Activated CD4-positive, alpha-beta T cell treated with anti-CD3 and anti-CD28 coated beads for 24 hours (primary cell): ENCODE measurements at places on chromosomes 5 and 9.

DNA sequence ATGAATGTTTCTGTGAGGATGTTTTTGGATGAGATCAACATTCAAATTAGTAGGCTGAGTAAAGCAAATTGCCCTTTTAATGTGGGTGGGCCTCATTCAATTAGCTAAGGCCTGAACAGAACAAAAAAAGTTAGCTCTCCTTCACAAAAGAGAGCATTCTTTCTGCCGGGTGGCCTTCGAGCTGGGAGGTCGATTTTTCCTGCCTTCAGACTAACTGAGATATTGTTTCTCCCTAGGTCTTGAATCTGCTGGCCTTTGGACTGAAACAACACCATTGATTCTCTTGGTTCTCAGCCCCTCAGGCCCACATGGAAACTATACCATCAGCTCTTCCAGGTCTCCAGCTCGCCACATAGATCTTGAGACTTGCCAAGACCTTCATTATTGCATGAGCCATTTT lies 29.1 kb upstream of the FREM1 start:
- DNase-seq: no peak

DNA sequence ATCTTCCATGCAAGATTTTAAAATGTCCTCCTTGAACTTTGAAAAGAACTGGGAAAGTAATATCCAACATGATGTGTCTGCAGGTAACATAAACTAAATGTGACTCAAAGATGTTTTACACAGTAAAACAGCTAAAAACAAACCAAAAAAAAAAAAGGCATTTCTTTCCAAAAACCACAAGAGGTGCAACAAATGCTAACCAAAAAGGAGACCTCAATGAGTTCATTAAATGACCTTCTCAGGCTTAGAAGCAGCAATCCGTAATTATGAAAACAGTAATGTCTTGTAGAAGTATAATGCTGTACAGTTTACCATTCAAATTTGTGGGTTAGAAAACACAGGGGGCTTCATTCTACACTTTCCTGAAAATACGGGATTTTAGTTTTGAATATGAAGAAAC lies 2.5 kb downstream of the RNF145 start:
- DNase-seq: no peak

GRCh38 chr5:105836268-105836667 lies 1834.5 kb downstream of the EFNA5 start:
- no peak for DNase-seq

GRCh38 chr5:140547508-140548299 lies at the start of gene EIF4EBP3:
Gene EIF4EBP3, plus strand, starts transcription at chr5:140547662. Its CDS starts 76 bp downstream, at chr5:140547738.
- peak; percentile 80 for DNase-seq

DNA sequence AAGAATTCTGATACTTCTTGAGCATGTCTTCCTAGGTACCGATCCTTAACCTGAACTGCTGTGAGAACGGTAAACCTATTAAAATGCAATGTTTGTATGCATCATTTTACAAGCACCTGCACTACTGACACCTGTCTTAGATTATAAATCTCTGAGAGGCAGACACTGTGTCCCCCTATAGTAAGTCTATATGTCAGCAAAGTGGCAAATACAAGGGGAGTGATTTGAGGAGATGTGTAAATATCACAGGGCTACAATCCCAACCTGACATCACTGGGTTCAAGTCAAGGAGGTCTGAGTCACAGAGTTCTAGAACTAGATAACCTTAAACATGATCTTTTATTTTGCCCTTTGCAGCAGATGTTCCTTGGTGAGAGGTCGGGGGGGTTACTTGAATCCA lies 64.1 kb downstream of the ANKH start:
- no peak for DNase-seq

- no peak for DNase-seq
These were observed 257.8 kb downstream of the BNC2 start for GRCh38 chr9:16612627-16613026.

GRCh38 chr9:8652255-8652654 lies 852.7 kb upstream of the DMAC1 start:
- no peak for DNase-seq

- DNase-seq: no peak
These were observed 46.6 kb upstream of the TNC start for GRCh38 chr9:115164511-115164974.
